ENCODE measurements at places on chromosomes 4 and X.

DNA sequence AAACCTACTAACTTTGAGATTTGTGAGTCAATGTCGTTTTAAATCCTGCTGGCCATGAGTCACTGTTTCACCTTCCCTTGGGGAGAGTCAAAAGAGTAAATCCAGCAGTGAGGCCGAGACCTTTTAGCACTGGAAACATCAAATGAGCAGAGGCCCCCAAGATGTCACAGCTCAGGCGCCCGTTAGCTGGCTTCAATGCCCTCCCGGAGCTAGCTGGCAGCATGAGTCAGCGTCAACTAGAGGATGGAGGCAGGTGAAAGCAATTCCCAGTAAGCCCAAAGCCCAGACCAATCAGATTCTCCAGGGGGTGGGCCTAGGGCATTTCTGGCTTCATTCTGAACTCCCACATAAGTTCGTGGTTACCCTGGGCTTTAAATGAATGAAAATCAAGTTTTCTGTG, 170.9 kb downstream of the CLCN4 start:
- DNase-seq: no peak

GRCh38 chr4:86452924-86453531, 93.2 kb upstream of the MAPK10 start:
- DNase-seq: no peak

- DNase-seq: no peak
Observed at GRCh38 chrX:39796856-39797255, 300.9 kb downstream of the BCOR start.

- no peak for DNase-seq
Observed at GRCh38 chr4:139826426-139826825, 160.8 kb downstream of the MGST2 start.

GRCh38 chr4:6472008-6472386, 417 bp downstream of the PPP2R2C start:
- no peak for DNase-seq

GRCh38 chr4:72215198-72215597, 183.4 kb downstream of the NPFFR2 start:
- DNase-seq: no peak

DNA sequence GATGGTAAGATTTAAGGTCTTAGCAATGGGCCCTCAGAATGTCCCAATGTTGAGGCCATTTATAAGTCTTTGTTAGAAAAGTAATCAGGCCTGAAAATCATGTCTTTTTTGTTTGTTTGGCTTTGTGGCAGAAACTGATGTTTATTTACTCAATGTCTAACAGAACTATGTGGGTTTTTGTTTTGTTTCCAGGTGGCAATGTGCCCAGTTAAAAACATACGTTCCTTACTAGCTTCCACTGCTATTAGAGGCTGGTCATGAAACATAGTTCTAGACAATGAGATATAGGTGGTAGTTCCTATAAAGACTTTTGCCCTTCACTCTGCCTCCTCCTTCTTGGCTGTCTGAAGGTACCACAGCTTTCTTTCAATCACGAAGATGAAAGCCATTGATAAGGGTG, 108.8 kb downstream of the C4orf51 start:
- DNase-seq: no peak

GRCh38 chrX:10106806-10107205, 50.0 kb upstream of the CLCN4 start:
- no peak for DNase-seq

DNA sequence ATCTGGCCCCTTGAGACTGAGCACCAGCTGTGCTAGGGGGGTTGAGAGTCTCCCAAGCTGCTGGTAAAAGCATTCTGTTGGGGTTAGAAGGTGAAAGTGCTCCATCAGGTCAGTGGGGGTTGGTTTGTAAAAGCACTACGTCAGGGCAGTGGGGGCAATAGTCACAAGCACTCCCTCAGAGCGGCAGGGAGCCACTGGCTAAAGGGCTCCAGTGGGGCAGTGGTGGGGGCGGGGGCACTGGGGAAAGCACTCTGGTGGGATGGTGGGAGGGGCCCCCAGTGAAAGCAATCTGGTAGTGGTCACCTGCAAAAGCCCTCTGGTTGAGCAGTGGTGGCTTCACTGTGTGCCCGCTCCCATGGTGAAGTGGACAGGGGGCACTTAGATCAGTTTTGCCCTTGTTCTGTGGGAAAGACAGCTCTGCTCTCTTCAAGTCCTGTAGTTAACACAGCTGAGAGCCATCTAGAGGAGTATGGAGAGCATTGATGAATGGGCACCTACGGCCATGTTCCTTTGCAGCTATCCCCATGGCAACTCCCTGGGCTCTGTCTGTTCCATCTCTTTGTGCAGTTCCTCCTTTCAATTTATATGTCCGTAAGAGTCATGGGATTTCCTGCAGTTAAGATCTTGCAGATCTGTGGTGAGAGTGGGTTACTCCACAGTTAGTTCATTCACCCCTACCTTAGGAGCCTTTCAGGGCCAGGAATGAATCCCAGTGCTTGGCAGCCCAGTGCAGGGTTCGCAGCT, 106.4 kb downstream of the SH3BGRL start:
- DNase-seq: no peak

DNA sequence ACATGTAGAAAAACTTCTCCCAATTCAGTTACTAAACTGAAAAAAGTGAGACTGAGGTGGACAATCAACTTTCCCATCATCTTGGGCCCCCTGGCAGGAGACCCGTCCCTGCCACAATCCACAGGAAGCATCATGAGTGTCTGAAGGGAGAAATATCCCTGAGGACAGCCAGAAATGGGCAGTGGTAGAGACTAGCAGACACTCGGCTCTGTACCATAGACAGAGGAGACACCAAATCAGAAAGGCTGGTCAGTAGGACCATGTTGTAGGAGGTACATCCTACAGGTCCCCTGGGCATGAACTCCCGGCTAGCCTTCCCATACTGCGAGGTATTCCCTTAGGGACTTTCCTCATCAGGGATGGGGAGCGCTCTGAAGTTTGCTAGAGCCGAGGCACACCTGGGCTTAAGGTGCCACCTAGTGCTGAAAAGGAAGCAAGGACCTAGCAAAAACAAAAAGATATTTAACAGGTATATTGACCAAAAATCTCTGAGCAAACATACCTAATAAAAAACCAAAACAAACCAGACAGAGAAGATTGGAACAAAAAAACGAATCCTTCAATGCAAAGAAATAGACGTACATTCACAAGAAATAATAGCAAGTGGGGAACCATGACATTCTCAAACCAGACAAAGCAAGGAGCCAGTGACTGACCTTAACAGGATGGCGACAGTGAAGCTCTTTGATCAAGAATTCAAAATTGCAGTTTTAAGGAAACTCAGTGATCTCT, 55.6 kb downstream of the HAUS3 start:
- no peak for DNase-seq

GRCh38 chr4:174663216-174663615, 140.9 kb upstream of the HPGD start:
- peak; percentile 95 for DNase-seq

- no peak for DNase-seq
Observed at GRCh38 chrX:17833954-17834353, 27.1 kb downstream of the RAI2 start.

DNA sequence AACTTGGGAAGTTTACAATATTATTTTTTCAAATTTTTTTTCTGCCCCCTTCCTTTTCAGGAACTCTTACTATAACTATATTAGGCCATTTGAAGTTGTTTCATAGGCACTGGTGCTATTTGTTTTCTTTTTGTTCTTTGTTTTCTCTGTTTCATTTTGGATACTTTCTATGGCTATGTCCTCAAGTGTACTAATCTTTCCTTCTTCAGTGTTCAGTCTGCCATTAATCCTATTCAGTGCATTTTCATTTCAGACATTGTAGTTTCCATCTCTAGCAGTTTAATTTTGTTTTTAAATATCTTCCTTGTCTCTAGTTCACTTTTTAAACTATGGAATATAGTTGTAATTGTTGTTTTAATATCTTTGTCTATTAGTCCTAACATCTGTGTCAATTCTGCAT, 48.0 kb upstream of the SMAD1 start:
- no peak for DNase-seq

- DNase-seq: no peak
Observed at GRCh38 chr4:174714393-174715211, 114.4 kb downstream of the GLRA3 start.

DNA sequence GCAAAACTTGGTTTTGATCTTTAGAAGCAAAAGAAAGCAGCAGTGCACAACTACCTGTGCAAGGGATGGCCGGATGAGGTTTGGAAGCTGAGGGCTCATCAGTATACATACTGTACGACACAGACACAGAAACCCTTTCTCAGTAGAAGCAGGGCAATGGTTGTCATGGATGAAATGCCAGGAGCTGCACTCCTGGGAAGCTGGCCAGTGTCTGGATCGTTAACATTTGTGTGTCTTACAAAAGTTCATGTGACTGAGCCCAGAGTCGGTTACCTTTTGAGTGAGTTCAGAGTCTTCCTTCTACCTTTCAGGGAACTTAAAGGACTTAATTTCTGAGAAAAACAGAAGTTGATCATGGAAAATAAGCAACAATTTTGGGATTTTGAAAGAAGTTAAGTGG, 230.3 kb downstream of the APBB2 start:
- no peak for DNase-seq

DNA sequence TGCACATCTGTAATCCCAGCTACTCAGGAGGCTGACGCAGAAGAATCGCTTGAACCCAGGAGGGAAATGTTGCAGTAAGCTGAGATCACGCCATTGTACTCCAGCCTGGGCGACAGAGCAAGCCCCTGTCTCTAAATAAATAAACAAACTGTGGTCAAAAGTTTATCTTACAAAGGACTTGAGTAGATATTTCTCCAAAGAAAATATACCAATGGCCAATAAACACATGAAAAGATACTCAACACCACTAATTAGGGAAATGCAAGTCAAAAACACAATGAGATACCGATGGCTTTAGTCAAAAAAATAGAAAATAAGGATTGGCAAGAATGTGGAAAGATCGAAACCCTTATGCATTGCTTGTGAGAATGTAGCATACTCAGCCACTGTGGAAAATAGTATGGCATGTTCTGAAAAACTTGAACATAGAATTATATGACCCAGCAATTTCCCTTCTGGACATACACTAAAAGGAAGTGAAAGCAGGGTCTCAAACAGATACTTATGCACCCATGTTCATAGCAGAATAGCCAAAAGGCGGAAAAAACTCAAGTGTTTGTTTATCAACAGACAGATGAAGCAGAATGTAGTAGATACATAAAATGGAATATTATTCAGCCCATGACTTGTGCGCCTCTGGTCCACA, 2.0 kb upstream of the CFAP97 start:
- DNase-seq: no peak

- no peak for DNase-seq
Observed at GRCh38 chr4:141132072-141132708, 1.1 kb downstream of the RNF150 start.

- DNase-seq: no peak
Observed at GRCh38 chr4:101299021-101299420, 48.3 kb downstream of the PPP3CA start.

GRCh38 chrX:40207626-40208025, 109.9 kb upstream of the BCOR start:
- no peak for DNase-seq

DNA sequence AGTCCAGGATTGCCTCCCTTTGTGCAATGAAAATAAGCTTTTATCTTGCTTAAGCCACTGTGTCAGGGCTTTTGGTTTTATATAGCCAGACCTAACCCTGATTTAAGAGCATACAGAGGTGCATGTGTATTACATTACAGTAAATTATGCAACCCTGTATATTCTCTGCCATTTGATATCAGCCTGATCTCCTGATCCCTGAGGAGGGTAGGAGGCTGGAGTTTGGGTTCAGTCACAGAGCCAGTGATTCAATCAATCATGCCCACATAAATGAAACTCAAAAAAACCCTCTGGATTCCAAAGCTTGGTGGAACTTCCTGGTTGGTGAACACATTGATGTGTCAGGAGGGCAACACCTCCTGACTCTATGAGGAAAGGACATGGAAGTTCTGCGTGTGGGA, 7.3 kb upstream of the KLHL8 start:
- DNase-seq: no peak

DNA sequence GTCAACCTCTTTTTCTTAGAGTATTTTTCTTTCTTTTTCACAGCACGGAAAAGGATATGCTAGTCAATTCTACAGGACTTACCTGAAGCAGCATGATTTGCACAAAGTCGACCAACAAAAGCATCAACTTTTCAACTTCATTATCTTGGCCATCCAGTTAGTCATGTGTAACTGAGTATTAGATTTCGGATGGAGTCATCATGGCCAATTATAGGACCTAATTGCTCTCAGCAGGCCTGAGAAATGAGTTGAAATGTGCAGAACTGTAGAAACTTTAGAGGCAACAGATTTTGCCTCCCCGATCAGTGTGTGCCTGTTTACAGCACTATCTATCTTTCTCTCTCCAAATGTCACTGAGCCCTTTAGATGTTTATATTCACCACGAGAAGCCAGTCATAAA, 41.0 kb downstream of the PCDH10 start:
- no peak for DNase-seq

DNA sequence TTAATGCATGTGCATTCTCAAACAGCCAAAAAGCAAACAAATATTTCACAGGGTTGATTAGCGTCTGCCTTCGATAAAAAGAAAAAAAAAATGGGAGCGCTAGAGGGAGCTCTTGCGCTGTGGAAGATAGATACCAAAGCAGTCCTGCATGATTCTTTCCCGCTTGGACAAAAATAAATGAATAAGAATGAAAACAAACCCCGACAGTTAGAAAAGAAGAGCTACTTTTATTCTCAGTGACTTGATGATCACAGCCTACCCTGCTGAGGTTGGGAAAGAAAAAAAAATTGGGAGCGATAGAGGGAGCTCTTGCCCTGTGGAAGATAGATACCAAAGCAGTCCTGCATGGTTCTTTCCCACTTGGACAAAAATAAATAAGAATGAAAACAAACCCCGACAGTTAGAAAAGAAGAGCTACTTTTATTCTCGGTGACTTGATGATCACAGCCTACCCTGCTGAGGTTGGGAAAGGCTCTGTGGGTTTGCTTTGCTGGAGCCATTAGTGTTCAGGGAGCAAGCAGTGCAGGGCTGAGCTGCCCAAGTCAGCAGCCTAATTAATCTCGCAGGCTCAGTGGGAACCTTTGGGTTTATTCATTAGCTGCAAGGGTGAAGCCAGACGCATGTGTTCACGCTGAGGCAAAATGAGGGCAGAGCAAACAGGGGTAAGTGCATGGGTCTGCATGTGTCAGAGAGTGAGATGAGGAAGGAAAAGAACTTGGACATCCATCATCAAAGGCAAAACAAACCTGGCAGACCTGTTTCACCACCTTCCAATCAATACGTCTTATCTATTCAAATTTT, 249.3 kb upstream of the PRKX start:
- DNase-seq: no peak

- peak; percentile 70 for DNase-seq
Observed at GRCh38 chr4:165440415-165441158, 61.8 kb downstream of the CPE start.

GRCh38 chr4:104728380-104729122, 233.9 kb upstream of the CXXC4 start:
- peak; percentile 30 for DNase-seq

- DNase-seq: no peak
Observed at GRCh38 chr4:7803992-7804755, 135.5 kb downstream of the AFAP1 start.

- DNase-seq: no peak
Observed at GRCh38 chr4:55524844-55525571, 21.7 kb downstream of the CLOCK start.

DNA sequence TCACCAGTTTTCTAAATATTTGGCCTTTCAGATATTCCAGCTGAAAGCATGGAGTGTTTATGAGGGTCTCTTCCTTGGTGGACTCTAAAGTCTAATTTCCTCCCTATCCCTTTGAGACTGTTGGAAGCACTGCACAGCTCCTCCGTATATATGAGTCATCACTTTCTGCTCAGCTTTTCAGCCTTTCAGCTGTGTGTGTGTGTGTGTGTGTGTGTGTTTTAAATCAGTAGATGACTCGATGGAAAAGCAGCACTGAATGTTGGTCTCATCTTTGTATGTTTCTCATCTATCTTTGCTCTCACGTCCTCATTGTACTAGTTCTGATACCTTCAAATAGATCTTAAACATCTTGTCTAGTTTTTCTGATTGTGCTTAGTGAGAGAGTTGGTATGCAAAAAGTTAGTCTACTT, 81.6 kb downstream of the ZFX start:
- DNase-seq: peak; percentile 69

Data from fibroblast of skin of left biceps (primary cell).